B cell (primary cell): ENCODE measurements at places on chromosomes 11 and 22. TPM values are rescaled to one million over a fixed set of nuclear protein-coding genes. Genes with fewer than 3 reads are reported as not detected.
A peak's percentile ranks its signal among the peaks of the same experiment; 100 is the strongest.

DNA sequence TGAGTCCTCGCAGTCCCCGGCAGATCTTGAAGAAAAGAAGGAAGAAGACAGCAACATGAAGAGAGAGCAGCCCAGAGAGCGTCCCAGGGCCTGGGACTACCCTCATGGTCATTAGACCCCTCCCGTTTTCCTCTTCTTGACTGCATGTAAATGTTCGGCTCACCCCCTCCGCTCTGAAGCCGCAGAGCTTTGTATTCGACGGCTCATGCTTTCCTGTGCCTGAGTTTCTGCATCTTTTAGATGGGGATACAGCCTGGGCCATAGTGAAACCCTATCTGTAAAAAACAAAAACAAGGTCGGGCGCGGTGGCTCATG, 7.7 kb downstream of the USP18 start:
- no peak overlapping the region for H3K27ac ChIP-seq
- H3K36me3 ChIP-seq, result no peaks in the 10 kb centered on the region
- no peaks in the 10 kb centered on the region for H3K27me3 ChIP-seq
- no peaks in the 10 kb centered on the region for H3K4me1 ChIP-seq
- H3K4me3 ChIP-seq, result no peak overlapping the region
- no peak for DNase-seq

- no peaks in the 10 kb centered on the region for H3K4me1 ChIP-seq
- no peaks in the 10 kb centered on the region for H3K27me3 ChIP-seq
- DNase-seq, result no peak
- H3K36me3 ChIP-seq, result peaks cover 2% of the 10 kb centered on the region
These were observed 39.2 kb downstream of the KDM2A start for GRCh38 chr11:67158221-67158620.

- H3K4me3 ChIP-seq, result no peak overlapping the region
- H3K27ac ChIP-seq, result no peak overlapping the region
- H3K36me3 ChIP-seq, result no peaks in the 10 kb centered on the region
- H3K4me1 ChIP-seq, result peaks cover 16% of the 10 kb centered on the region
These were observed 27.8 kb downstream of the PDE2A start for GRCh38 chr11:72646472-72646871.

GRCh38 chr22:37288521-37288920, 6.2 kb downstream of the CYTH4 start:
- peak; percentile 45 for DNase-seq
- H3K27ac ChIP-seq, result no peak overlapping the region
- no peaks in the 10 kb centered on the region for H3K27me3 ChIP-seq
- H3K36me3 ChIP-seq, result peaks cover 59% of the 10 kb centered on the region
- H3K4me1 ChIP-seq, result peaks cover 12% of the 10 kb centered on the region

GRCh38 chr11:14593671-14594070, 49.9 kb upstream of the PDE3B start:
- H3K4me3 ChIP-seq, result no peak overlapping the region
- DNase-seq, result peak; percentile 26
- peaks cover 7% of the 10 kb centered on the region for H3K4me1 ChIP-seq
- H3K36me3 ChIP-seq, result no peaks in the 10 kb centered on the region
- H3K27me3 ChIP-seq, result no peaks in the 10 kb centered on the region

DNA sequence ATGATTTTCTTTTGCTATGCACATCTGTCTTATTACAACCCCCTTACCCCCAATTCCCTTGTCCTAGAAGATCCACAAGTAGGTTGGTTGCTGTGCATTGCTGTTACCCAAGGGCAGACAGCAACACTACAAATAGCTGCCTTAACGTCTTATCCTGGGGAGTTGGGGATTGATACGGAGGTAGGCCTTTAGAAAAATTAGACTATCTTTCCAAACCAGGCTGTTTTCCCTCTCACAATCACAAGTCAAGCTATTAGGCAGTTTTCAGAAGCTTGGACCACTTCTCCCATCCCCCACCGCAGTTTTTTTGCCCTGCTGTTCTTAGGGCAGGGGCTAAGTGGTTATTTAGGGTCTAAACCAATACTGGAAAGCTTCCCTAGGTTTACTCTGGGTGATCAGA, 2.8 kb upstream of the PHLDB1 start:
- no peak overlapping the region for H3K4me3 ChIP-seq
- H3K27me3 ChIP-seq, result no peaks in the 10 kb centered on the region
- no peak for DNase-seq
- peaks cover 6% of the 10 kb centered on the region for H3K36me3 ChIP-seq
- peaks cover 11% of the 10 kb centered on the region for H3K4me1 ChIP-seq
- H3K27ac ChIP-seq, result no peak overlapping the region

- H3K4me3 ChIP-seq, result no peak overlapping the region
- peaks cover 100% of the 10 kb centered on the region for H3K4me1 ChIP-seq
- H3K27me3 ChIP-seq, result no peaks in the 10 kb centered on the region
- DNase-seq, result peak; percentile 94
These were observed 10.9 kb upstream of the FCHSD2 start for GRCh38 chr11:73152861-73153483.

DNA sequence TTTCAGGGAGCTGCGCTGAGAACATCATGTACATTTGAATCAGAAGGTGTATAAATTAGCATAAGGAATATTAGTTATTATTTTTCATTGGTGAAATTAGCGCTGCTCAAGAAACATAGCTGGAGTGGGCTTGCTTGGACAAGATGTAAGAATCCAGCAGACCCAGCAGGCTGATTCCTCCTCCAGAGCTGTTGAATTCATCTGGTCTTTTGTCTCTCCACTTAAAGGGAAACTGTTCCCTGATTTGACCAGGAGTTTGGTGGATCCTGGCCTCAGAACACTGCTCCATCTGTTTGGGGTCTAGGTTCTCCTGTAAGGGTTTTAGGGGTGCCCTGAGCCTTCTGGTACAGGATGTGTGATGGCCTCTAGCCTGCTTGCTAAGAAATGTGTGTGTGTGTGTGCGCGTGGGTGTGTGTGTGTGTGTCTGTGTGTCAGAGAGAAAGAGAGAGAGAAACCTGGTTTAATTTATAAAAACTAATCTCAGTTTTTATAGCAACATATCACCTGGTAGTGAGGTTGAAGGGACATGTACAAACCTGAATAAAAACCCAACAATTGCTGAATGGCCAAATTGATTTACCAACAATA, 8.3 kb upstream of the SORL1 start:
- no peak overlapping the region for H3K27ac ChIP-seq
- H3K36me3 ChIP-seq, result no peaks in the 10 kb centered on the region
- no peaks in the 10 kb centered on the region for H3K27me3 ChIP-seq

Gene SRPRA
- total RNA-seq, result 129 and 136 TPM in 2 replicates
